Esophagus mucosa (tissue), 1 donor: ENCODE measurements at places on chromosomes 6 and 20.

- ATAC-seq, result no peak
Observed at GRCh38 chr6:118739696-118740353, 88.4 kb upstream of the CEP85L start.

- no peak for ATAC-seq
Observed at GRCh38 chr6:84450018-84450417, 222.6 kb upstream of the CEP162 start.

- ATAC-seq, result no peak
Observed at GRCh38 chr6:14131579-14131978, 14.0 kb downstream of the CD83 start.

DNA sequence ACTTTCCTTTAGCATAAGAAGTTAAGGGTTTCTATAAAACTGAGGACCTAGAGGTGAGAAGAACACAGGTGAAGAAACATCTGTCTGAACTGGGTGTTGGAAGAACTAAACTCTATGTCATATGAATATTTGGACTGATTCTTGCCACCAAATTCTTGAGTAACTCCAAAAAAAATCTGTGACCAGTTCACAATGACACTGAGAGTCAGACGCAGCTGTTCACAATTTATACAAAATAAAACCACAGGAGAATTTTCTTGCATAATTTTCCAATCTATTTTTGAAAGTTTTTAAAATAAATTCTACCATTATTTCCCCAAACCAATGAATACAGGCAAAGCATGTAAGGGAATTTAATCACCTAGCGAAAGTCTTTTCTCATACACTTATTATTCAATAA lies 148.1 kb upstream of the TCF21 start:
- ATAC-seq, result no peak

- ATAC-seq, result no peak
Observed at GRCh38 chr20:63861365-63861934, at the start of gene ABHD16B. ABHD16B (plus strand) TSS chr20:63861498; CDS start chr20:63861541, 43 bp downstream.
